Fibroblast of pulmonary artery (primary cell): ENCODE measurements at places on chromosomes 1 and 21.

- DNase-seq: no peak
Observed at GRCh38 chr1:22340066-22340465, 111.6 kb upstream of the ZBTB40 start.

DNA sequence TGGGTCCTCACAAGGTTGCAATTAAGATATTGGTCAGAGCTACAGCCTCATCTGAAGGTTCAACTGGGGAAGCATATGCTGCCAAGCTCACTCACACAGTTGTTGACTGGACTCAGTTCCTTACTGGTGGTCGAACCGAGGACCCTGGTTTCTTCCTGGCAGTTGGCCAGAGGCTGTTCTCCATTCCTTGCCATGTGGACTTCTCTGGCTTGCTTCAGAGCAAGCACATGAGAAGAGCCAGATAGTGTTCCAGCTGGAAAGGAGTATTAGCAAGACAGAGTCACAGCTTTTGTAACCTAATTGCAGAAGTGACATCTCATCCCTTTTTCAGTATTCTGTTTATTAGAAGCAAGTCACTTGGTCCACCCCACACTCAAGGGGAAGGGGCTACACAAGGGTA, 23.6 kb downstream of the POU2F1 start:
- no peak for DNase-seq

DNA sequence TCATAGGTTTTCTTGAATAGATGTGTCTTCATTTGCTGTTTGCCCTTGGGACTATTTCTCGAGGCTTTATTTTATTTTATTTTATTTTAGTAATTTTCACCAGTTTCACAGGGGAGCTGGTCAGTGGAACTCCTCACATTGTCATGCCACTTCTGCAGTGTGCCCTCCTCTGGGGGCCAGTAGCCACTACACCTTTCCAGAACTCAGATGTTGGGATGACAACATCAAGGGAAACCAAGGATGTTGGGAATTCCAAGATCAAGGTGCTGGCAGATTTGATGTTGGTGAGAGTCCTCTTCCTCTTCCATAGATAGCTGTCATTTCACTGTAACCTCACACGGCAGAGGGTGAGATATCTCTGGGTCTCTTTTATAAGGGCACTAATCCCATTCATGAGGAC, 35.5 kb downstream of the SLC26A9 start:
- DNase-seq: peak; percentile 56

DNA sequence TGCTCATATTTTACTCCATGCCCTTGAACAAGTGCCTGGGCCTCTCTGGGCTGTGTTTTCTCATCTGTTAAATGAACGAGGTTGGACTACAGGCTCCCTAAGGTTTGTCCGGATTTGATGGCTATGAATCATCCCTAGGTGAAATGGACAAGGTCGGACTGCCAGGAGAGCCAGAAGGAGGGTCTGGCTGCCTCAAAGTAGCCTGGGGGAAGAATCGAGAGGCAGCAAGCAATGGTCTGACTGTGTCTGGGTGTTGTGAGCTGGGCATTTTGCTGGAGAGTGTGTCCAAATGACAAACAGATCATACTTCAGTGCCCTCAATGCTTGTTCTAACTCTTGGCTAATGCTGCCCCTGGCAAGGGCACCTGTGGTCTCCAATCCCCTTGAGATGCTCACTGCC, 730.9 kb downstream of the PTPRU start:
- no peak for DNase-seq

GRCh38 chr1:211748810-211749209, 73.4 kb upstream of the NEK2 start:
- no peak for DNase-seq

DNA sequence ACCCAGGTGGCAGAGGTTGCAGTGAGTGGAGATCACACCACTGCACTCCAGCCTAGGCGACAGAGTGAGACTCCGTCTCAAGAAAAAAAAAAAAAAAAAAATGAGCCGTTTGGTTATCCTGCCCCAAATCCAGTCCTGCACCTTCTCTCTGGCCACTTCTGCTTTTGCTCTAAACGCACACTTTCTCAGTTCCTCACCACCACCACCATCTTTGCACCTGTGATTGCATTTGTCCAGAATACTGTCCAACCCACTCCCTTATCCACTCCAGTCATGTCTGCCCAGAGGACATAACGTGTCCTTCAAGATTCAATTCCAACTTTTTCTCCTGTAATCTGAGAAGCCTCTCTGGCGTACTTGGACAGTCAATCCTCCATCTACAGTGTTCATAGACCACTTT, 2.2 kb upstream of the NEK2 start:
- no peak for DNase-seq

DNA sequence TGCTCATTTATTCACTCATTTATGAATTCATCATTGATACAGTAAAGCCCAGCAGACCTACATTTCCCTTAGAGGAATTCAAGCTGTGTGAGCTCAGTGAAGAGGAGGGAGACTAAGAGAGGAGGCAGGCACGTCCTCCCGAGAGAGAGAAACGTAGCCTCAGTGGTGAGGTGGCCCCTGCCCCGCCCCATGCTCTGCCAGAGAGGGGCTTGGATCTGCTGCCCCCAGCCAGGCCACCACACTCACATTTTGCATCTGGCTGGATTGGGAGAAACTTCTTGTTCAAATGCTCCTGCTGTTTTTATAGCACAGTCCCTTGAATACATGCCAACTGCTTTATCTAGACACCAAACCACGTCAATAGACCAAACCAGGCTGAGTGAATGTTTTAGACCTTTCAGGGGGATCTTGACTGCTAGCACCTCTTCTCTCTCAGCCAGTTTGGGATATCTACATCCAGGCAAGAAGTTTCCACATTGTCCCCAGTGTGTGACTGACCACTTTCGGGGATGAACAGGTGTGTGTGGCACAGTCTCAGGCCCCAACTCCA, 67.7 kb upstream of the AJAP1 start:
- DNase-seq: no peak

GRCh38 chr1:181514298-181515290, 31.3 kb downstream of the CACNA1E start:
- DNase-seq: no peak

- no peak for DNase-seq
Observed at GRCh38 chr1:195105773-195106172, 1502.5 kb downstream of the KCNT2 start.

GRCh38 chr1:218211241-218211640, 73.9 kb upstream of the RRP15 start:
- DNase-seq: peak; percentile 21

DNA sequence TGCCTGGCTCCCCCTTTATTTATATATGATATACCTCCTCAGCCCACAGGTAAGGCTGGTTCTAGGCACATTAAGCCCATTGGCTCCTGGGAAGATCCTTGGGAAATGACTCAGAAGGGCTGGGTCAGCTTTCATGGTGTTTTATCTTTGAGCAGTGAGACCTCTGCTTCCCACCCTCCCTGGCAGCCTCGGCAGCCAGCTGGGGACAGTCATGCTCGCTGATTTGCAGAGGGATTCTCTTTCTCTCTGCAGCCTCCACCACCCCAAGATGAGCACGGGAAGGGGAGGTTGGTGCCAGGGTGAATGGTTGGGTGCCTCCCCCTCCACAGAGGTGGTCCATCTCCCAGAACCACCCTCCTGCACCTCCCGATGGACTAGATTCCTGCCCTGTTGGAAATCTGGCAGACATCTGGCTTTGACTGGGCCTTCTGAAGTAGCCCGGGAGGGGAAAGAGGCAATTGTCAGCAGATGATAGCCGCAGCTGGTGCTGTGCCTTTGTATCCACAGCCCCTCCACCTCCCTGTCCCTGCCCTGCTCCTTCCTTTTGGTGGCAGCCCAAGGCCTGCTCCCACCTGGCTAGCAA, 24.6 kb downstream of the IER5 start:
- peak; percentile 50 for DNase-seq

- peak; percentile 99 for DNase-seq
Observed at GRCh38 chr1:158999316-159000069, 10.2 kb upstream of the IFI16 start.

DNA sequence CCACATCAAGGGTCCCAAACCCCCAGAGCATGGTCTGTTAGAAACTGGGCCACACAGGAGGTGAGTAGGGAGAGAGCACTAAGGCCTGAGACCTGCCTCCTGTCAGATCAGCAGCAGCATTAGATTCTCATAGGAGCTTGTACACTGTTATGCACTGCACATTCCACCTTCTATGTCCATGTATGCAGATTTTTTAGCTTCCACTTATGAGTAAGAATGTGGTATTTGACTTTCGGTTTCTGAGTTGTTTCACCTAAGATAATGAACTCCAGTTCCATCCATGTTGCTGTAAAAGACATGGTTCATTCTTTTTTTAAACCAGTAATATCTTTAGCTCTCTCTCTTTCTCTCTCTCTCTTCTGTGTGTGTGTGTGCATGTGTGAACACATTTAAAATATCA, 663 bp upstream of the GBP6 start:
- peak; percentile 7 for DNase-seq

- DNase-seq: no peak
Observed at GRCh38 chr1:178092878-178093493, 918 bp upstream of the RASAL2 start.

DNA sequence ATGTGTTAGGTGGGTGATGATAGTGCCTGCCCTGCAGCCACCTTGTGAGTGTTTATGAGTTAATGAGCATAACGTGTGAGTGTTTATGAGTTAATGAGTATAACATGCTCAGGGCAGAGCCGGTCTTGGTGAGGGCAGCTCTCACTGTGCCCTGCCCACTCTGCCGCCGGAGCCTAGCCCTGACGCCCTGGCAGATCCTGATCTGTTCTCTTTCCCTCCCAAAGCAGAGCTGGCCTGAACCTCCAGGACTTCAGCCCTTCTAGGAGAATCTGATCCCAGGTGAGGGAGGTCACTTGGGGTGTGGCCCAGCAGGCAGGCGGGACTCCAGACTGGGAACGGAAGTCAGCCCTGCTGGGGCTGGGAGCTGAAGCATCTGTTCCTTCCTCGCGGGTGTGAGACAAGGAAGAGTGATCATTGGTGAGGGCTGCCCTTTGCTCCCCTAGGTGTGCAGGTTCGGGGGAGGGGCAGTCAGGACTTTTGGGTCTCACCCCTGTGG, 5.7 kb downstream of the FBLIM1 start:
- no peak for DNase-seq

- peak; percentile 73 for DNase-seq
Observed at GRCh38 chr1:6800745-6801144, 15.5 kb downstream of the CAMTA1 start.

DNA sequence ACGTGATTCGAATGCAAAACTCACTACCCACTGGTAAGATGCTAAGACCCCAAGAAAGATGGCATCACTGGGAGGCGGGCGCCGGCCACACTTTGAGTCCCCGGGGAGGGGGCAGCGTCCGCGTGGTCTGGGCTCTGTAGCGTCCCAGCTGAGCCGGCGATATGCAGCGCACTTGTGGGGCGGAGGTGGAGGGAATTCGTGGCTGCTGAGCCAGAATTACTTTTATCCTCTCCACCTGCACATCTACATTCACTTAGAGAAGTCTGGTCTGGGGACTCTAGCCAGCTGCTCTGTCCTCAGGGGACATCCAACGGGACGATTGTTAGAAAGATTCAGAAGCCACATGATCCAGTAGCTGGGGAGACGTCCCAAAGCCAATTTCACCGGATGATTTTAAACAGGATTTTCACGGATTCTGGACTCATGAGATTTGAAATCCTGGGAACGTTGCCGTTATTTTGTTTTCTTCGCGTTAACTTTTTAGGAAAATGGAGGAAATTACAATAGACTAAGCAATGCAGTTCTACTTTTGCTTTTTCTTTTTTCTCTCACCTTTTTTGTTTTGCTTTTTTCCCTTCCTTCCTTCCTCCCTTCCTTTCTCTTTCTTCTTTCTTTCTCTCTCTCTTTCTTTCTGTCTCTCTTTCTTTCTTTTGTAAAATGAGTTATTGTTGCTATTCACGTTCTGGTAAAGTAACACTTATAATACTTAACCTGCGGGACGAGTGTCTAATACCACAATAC, 1.3 kb downstream of the JAM2 start:
- DNase-seq: no peak
